K562 (cell line): ENCODE measurements at places on chromosomes 6 and 20. TPM values are rescaled to one million over a fixed set of nuclear protein-coding genes. Genes with fewer than 3 reads are reported as not detected.
A peak's percentile ranks its signal among the peaks of the same experiment; 100 is the strongest.

- DNase-seq = peak; percentile 1
Measured at GRCh38 chr20:6632187-6632586, 135.3 kb upstream of the BMP2 start.

DNA sequence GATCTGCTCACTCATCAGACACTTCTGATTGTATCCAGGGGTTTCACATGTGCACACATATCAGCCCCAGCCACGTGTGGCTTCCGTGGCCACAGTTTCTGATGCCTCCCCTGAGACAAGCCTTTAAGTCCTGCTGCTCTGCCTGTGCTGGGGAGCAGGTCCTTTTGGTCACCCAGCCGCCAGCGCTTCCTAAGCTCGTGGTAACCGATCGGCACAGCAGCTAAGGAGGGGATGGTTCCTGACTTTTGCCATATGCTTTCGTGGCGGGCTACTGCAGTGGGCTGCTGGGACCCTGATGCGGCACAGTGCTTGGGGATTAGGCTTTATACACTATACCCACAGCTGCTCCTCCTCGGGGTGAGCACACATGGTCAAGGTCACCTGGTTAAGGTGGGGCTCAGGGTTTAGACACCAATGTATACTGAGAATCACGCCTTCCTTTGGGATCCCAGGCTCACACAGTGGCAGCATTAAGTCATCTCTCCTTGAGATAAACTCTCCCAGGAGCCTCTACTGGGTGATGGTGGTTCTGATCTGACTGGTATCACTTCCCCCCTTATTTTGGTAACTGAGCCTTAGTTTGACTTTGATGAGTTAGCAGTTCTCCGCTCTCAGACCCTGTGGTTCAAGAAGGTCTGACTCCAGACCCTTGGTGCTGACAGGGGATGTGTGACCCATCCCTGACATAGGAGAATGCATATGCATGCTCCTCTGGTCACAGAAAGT, 85.9 kb upstream of the KCNG1 start:
- DNase-seq = no peak

Gene WFDC11
- total RNA-seq = not detected in 2 replicates

GRCh38 chr20:33893314-33893713, 82.2 kb downstream of the CHMP4B start:
- no peak for DNase-seq

Gene SUMO4
- total RNA-seq = 0.60 and 0.92 TPM in 2 replicates

Gene EGFL8
- 21.7 and 26.0 TPM in 2 replicates for total RNA-seq

Gene PRSS35
- not detected in 2 replicates for total RNA-seq

Gene FKBP5
- total RNA-seq = 92.0 and 104 TPM in 2 replicates

Gene QKI
- 129 and 142 TPM in 2 replicates for total RNA-seq

GRCh38 chr6:148973538-148974208, 226.8 kb downstream of the UST start:
- no peak for DNase-seq

GRCh38 chr6:34897130-34897529, 8.1 kb downstream of the ANKS1A start:
- DNase-seq = no peak

- DNase-seq = peak; percentile 47
Measured at GRCh38 chr6:75934643-75935472, 137.6 kb downstream of the IMPG1 start.

GRCh38 chr6:89640804-89641203, 2.3 kb upstream of the LYRM2 start:
- no peak for DNase-seq

- no peak for DNase-seq
Measured at GRCh38 chr6:13371421-13372072, 43.2 kb upstream of the TBC1D7 start.

- DNase-seq = no peak
Measured at GRCh38 chr20:36527331-36528125, 13.8 kb upstream of the MYL9 start.

GRCh38 chr6:170435766-170436165, 117.3 kb downstream of the PSMB1 start:
- DNase-seq = no peak

DNA sequence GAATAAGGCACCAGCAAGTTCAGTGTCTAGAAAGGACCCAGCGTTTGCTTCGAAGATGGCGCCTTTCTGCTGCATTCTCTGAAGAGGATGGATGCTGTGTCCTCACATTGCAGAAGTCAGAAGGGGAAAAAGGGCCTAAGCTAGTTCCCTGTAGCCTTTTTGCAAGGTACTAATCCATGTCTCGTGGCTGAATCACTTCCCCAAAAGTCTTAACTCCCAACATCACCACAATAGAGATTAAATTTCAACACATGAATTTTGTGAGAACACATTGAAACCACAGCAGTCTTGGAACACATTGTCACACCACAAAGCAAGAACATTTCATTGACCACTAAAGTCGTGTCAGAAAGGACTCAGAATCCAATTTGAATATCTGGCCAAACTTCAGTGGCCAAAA, 42.1 kb downstream of the KLHL31 start:
- DNase-seq = no peak

Gene ZNF451
- 56.2 and 58.4 TPM in 2 replicates for total RNA-seq

Gene MUC21
- not detected in 2 replicates for total RNA-seq

- no peak for DNase-seq
Measured at GRCh38 chr20:24936526-24937407, 12.3 kb upstream of the CST7 start.

- DNase-seq = peak; percentile 74
Measured at GRCh38 chr6:29589423-29590048, 4.6 kb downstream of the OR2H2 start.

DNA sequence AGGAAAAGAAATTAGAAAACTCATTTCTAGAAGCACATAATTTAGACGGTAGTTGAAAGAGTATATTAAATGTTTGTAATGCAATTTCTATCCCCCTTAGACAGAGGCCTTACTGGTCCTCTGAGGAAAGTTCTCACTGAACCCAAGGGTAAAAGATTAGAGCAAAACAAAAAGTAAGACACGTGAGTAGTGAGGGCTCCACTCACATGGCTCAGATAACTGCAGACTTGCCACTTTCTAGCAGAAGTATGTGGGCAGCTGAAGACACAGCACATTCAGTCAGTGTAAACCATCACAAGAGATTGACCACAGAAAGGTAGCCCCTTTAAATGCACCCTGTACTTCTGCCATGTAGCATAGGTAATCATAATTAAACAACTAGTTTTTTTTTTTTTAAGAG, 193.8 kb downstream of the BTBD9 start:
- DNase-seq = no peak

- no peak for DNase-seq
Measured at GRCh38 chr6:90103056-90103800, 193.4 kb downstream of the BACH2 start.

DNA sequence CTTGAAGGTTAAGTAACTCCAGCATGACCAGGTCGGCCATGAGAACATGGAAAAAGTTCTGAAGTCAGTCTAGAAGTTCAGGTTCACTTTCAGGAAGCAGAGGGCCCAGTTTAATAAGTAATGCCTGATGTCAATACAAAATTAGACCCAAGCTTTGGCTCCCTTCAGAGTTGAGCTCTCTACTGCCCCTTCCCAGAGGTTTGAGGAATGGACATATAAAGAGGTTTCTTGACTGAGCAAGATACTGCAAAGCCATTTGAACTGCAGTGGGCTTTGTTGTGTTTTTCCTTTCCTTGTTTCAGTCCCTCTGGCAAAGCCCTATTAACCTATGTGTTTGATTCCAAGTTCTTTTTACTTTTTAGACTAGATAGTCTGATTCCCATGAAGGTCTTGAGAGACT, 97.8 kb upstream of the PREP start:
- no peak for DNase-seq

DNA sequence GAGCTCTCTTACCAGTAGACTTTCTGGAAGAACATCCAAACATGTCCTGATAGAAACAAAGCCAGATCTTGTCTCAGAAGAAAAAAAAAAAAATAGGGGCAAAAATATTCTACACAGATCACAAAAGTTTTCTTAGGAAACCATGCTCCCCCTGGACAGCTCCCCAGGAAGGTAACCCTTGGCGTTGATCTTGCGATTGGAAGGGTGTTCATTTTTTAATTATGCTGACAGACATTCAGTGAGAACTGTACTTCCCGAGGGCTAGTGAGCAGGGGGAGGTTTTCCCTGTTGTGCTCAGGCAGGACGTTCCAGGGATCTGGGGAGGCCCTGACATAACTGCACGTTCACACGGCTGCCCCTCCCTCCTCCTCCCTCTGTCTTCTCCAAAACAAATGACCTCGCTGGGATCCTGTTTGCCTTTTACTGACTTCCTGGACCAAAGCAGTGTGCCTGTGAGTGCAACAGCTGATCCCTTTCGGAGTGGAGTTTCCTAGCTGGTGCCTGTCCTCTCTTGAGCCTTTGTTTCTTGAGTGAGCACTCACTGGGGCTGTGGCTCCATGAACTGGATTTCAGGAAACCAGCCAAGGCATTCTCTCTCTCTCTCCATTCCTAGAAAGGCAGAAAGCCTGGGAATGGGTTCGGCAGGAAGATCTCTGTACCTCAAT, 46.7 kb downstream of the MARCKS start:
- DNase-seq = no peak

GRCh38 chr6:19805129-19805481, 32.1 kb upstream of the ID4 start:
- DNase-seq = no peak

GRCh38 chr6:465531-466348, 74.2 kb downstream of the IRF4 start:
- no peak for DNase-seq

GRCh38 chr6:71126506-71126905, 162.1 kb upstream of the OGFRL1 start:
- no peak for DNase-seq

GRCh38 chr20:62748311-62748710, 39.7 kb downstream of the NTSR1 start:
- DNase-seq = no peak

- peak; percentile 75 for DNase-seq
Measured at GRCh38 chr6:34484899-34485298, 19.0 kb downstream of the PACSIN1 start.

DNA sequence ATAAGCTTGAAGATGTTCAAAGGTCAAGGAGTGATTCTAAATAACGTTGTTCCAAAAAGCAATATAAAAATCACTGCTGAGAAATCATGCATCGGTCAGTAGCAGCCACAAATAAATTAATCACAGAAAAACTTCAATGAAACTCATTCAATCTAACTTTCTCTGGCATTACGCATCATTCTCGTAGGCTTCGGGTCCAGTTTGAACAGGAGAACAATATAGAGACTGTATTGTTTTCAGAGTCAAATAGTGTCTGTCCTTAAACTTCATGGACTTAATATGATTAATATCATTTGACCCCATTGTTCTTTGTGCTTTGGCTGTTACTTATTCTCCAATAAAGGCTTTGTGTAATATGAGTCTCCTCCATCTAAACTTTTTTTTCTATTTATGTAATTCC, 200.4 kb downstream of the C6orf118 start:
- DNase-seq = no peak

GRCh38 chr6:11036351-11036740, 7.8 kb downstream of the ELOVL2 start:
- DNase-seq = no peak

- no peak for DNase-seq
Measured at GRCh38 chr20:41649489-41649888, 31.3 kb upstream of the CHD6 start.
